NT2/D1 (cell line): ENCODE measurements at places on chromosomes 16 and 17.

GRCh38 chr17:41539071-41539492, 11.0 kb upstream of the KRT19 start:
- no peak for DNase-seq

GRCh38 chr16:65572156-65572555, 450.3 kb upstream of the CDH11 start:
- no peak for DNase-seq

GRCh38 chr17:78418326-78419026, 40.0 kb downstream of the PGS1 start:
- DNase-seq, result no peak

- no peak for DNase-seq
Measured at GRCh38 chr16:88347656-88348376, 34.9 kb upstream of the ZNF469 start.

DNA sequence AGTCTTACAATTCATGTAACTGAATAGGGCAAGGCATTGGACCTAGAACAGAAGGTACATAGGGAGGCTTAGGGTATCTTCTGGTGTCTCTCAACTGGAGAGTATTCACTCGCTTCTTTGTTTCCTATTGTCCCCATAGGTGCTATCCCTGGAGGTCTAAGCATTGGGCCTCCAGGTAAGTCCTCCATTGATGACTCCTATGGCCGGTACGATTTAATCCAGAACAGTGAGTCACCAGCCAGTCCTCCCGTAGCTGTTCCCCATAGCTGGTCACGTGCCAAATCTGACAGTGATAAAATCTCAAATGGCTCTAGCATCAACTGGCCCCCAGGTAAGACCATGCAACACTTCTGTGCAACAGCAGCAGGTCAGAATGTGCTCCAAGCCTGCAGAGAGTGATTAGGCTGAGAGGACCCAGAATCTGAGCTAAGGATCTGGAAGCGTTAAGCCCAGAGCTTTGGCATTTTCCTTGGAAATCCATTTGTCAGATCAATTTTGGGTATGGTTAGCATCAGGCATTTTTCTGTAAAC, 35.7 kb downstream of the TMC6 start:
- no peak for DNase-seq

DNA sequence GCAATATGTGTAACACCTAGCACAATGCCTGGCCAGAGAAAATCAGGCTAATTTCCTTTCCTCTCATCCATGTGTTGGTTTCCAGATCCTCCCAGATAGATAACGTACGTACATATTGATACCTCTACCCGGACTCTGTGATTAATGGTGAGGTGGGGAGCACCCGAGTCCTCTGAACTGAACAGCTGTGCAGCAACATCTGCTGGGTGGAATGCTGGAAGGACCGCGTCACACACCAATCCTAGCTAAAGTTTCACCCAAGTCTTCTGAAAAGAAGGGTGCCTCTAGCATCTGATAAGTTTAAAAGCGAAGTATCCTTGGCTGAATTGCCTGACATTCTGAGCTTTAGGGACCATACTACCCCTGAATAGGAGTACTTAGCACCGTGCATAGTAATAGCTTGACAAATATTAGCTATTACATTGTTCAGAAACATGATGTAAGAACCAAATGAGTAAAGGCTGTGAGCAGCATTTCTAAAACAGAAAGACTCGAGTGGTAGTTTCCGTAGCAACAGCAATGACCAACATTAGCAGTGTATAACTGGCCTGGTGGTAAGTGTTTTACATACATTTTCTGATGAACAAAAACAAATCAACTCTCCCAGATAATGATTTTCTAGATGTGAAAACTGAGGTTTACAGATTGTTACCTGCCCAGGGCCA, 91.4 kb downstream of the SYCE1L start:
- no peak for DNase-seq

GRCh38 chr17:74512036-74512435, 19.2 kb downstream of the CD300LB start:
- DNase-seq, result no peak

DNA sequence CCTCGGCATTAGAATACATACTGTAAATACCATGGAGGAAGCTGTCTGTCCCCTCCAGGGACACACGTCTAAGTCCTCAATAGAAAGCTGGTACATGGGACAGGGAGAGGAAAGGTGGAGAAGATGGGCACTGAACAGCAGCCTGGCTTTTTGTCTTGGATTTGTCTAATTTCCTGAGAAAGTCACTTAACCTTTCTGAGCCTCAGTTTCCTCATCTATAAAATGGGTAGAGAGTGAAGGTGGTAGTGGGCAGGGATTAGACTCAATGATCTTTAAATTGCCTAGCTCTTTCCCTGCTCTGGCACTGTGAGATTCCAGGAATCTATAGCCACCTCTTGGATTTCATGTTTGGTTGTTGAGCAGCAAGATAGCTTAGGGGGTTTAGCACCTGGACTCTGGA, 96.2 kb downstream of the ASIC2 start:
- DNase-seq, result no peak

DNA sequence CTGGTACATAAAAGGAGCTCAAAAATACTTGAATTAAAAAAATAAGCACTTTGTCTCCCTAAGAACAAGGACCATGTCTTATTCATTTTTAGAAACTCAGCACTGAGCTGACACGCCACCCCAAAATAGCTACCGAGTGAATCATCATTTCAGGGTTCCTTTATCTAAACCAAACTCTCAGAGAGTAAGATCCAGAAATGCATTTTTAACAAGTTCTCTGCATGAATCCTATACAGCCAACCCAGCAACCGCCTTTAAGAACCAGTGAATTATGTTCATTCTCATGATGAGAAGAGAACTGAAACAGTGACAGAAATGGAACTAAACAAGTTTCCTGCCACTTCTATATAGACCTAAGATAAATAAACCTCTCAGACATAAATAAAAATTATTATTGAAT, 8.7 kb downstream of the C16orf87 start:
- no peak for DNase-seq
